Left ventricle myocardium superior (tissue), 1 donor: ENCODE measurements at places on chromosomes 16 and 17.

GRCh38 chr17:48294806-48295361 is 135.1 kb downstream of the SKAP1 start:
- no peak for DNase-seq

DNA sequence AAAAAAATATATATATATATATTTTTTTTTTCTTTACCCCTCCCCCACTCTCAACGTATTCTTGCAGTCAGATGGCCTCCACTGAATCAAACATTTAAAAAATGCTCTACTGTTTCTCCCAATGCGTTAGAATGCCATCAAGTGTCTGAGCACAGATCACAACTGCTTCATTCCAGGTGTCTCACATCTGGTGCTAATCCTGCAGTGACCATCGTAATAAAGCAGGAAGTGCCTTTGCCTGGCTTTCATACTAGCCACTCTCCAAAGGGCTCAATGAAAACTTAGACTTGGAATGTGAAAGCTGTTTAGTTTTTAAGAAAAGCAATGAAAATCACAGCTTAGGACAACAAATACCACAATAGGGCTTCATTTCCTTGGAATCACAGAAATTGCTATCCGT is 37.2 kb downstream of the SKAP1 start:
- DNase-seq: no peak

GRCh38 chr17:49564638-49565037 is 11.0 kb upstream of the NXPH3 start:
- no peak for DNase-seq

GRCh38 chr16:69166946-69167930 is 19.7 kb upstream of the SNTB2 start:
- DNase-seq: no peak

DNA sequence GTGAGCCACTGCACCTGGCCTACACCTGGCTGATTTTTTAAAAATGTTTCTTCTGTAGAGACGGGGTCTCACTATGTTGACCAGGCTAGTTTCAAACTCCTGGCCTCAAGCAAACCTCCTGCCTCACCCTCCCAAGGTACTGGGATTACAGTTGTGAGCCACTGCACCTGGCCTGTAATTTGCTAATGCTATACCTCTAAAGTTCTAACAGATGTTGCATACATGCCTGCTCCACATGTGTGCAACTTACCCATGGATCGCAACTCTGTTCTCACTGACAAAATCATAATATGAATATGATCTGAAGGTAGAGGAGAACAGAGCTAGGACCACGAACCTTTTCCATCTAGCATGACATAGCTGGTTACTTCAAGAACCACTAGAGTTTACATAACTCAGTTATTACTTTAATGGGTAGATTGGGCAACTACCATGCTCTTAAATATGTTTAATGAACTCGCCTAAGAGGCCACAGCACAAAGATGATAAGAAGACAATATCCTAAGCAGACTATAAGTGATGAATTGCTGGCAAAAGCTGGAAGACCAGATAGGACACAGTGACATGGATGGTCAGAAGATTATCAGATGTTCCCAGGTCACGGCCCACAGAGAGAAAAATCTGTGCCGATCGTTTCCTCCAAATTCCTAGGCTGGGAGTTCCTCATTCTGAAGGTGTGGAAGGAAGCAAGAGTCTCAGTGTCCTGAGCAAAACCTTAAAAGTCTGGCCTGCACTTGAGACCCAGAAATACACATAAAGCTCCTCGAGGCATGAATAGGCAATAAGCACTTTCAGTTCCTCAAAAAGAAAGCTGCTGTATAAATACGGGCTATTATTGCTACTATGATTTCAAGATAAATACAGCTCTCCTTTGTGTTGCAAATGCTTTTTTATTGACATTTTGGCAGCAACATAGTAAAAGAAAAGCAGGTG is 53.6 kb upstream of the ICAM2 start:
- DNase-seq: no peak

DNA sequence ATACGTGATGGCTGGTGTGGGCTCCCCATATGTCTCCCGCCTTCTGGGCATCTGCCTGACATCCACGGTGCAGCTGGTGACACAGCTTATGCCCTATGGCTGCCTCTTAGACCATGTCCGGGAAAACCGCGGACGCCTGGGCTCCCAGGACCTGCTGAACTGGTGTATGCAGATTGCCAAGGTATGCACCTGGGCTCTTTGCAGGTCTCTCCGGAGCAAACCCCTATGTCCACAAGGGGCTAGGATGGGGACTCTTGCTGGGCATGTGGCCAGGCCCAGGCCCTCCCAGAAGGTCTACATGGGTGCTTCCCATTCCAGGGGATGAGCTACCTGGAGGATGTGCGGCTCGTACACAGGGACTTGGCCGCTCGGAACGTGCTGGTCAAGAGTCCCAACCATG is 5.6 kb downstream of the MIEN1 start:
- DNase-seq: no peak
